ELF-1 (cell line): ENCODE measurements at places on chromosomes 11 and 22.
A peak's percentile ranks its signal among the peaks of the same experiment; 100 is the strongest.

DNA sequence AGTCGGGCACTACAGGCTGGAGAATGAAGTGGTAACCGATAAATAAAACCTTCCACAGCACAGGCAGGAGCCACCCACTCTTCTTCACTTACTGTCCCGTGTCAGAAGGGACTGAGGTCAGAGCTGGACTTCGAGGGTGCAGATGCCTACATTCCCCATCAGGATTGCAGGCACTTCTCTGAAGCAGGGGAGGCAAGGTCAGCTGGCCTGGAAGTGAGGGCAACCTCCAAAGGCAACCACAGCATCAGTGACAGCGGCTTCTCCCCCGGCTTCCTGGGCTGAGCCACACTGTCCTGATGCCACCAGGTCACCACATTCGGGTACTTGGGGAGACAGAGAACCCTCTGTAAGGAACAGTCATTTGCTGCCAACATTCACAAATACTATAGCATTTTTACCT lies 22.7 kb downstream of the TCIRG1 start:
- no peak for DNase-seq

DNA sequence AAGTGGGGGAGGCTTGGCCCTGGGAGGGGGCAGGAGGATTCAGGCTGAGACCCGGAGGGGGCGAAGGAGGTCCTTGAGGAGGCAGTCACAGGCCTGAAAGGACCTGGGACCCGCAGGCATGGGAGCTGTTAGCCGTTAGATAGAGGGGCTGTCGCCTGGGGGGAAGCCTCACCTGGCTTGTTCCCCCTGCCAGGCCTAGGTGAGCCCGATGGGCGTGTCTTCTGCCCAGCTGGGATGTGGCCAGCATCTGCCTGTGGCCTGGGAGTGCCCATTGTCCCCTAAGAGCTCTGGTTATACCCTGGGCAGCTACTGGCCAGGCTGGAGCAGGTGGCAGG lies 1.8 kb upstream of the DUSP8 start:
- no peak for DNase-seq

DNA sequence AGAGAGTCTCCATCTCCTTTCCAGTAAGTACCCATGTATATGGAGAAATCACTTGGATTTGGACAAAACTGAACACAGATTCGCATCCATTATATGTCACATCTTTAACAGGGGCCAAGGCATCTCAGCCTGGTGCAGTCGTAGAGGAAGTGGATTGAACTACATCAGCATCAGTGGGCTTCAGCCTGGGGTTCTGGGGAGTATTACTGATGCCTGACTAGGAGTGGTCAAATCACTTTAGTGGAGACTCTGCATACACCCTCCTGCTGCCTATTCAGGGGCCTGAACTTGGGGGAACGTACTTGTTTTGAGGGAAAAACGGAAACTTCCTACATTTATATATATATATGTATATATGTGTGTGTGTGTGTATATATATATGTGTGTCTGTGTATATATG lies 72.8 kb downstream of the GAB4 start:
- no peak for DNase-seq

GRCh38 chr11:2535673-2536439 lies 91.0 kb downstream of the KCNQ1 start:
- no peak for DNase-seq

- no peak for DNase-seq
These were observed 825.0 kb upstream of the CHORDC1 start for GRCh38 chr11:91047882-91048281.

DNA sequence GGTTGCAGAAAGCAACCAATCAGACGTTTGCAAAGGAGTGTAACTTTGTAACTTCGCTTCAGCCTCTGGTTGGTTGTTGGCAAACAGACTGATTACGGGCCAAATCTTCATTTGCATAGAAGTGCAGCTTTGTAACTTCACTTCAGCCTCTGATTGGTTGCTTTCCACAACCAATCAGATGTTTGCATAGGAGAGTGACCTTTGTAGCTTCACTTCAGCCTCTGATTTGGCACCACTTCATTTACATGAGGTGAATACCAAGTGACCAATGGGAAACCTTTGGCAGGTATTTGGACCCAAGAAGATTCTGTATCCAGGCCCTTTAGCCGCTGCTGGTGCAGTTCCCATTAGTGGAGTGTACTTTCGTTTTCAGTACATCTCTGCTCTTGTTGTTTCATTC lies 16.0 kb downstream of the USP47 start:
- DNase-seq, result no peak

- DNase-seq, result no peak
These were observed 155.7 kb downstream of the RRAS2 start for GRCh38 chr11:14203321-14203720.

DNA sequence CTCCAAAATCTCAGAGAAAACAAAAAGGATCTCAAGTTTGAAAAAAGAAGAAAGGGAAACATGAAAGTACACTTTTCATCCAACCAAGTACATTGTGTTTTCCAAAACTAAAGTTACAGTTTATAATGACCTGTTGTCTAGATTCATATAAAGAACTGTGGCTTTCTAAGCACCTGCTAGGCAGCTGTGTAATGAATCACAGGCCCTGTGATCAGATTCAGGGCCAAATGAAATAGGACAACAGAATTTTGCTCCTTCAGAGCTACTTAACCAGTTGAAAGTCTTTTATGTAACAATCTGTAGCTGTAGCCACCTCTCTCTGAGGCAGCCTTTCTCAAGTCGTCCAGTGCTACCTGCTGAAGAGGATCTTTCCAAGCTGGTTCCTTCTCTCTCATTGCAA lies 960.0 kb upstream of the RAG2 start:
- DNase-seq, result no peak

DNA sequence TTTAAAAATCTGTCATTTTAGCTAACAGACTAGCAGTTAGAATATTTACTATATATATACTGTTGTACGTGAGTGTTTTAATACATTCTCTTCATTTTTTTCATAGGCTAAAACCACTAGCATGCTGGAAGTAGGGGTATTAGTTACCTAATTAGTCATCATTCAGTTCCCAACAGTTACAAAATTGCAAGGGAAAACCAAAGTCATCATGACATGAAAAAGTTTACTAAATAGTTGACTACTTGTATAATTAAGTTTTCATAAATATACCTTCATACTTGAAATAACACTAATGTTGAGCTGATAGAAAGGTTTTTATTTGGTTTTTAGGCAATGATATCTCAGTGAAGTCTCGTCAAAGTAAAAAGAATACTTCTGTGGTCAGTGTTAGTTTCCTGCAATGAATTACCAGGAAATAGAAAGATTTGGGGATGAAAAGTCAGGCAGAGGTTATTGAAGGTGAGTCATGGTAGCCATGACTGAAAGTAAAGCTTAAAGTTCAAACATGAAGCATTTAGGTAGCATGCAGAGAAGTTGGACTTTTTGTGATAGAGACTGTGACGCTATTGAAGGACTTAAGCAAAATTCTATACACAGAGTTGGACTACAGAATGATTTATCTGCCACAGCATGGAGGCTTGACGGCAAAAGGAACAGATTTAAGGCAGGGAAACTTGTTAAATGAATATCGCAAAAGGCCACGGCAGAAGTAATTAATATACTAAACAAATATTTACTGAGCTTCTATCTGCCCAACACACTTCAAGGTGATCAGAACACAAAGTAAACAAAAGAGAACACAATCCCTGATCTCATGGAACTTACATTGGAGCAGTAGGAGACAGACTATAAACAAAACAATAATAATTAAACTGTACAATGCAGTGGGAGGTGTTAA lies 828.1 kb upstream of the FAT3 start:
- DNase-seq, result no peak

GRCh38 chr11:70397336-70397982 lies 870 bp upstream of the CTTN start:
- peak; percentile 68 for DNase-seq

DNA sequence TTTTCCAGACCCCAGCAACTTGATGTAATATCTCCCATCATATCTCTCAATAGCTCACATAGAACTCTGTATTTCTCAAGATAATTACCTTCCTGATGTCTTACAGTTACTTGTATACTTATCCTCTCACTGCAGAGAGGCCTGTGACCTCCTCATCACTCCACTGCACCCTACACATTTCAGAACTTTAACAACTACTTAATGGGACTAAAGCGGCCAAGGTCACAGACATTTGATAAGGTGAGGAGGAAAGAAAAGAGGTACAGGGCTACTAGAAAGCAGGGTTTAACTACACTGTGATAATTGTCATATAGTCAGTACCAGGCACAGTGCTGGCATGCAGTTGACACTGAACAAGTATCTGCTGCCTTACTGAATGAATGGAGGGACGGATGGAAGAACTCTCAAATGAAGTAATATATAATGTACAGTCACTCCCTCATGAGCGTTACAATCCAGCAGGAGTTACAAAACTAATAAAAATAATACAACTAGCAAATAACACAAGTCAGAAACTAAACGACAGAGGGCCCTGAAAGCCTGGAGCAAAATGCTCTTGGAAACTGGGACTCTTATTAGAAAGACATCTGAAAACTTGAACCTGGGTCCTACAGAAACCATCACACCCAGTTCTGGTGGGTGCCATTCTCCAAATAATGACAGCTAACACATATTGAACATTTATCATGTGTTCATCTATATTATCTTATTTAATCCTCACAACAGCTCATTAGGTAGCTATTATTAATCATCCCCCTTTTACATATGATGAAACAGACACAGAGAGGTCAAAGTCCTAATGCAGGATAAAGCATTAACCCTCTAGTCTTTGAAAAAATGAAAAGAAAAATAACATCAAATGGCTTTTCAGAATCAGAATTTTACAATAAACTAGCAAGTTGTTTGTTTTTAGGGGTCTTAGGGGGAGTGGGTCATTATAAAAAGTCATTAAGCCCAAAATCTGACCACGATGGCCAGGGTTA lies 14.3 kb downstream of the PI4KA start:
- DNase-seq, result no peak

GRCh38 chr11:60953781-60954180 lies 1.8 kb upstream of the SLC15A3 start:
- DNase-seq, result no peak

GRCh38 chr11:64314805-64315561 lies 2.4 kb downstream of the TRMT112 start:
- DNase-seq, result no peak

DNA sequence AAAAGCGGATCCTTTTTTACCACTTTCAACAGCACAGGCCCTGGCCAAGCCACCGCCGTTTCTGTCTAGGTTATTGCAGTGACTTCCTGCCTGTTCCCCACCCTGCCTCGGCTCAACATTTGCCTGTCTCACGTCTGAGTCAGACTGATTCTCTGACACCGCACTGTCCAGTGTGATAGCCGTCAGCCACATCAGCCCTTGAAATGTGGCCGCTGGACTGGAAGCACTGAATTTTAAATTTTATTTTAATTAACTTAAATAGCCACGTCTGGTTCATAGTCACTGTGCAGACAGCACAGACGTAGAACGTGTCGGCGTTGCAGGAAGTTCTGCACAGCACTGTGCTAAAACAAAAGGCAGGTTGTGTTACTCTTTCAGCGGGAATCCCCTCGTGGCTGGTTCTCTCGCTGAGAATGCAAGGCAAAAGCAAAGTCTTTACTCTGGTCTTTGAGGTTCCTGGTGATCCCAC lies 56.3 kb upstream of the ADSL start:
- no peak for DNase-seq

DNA sequence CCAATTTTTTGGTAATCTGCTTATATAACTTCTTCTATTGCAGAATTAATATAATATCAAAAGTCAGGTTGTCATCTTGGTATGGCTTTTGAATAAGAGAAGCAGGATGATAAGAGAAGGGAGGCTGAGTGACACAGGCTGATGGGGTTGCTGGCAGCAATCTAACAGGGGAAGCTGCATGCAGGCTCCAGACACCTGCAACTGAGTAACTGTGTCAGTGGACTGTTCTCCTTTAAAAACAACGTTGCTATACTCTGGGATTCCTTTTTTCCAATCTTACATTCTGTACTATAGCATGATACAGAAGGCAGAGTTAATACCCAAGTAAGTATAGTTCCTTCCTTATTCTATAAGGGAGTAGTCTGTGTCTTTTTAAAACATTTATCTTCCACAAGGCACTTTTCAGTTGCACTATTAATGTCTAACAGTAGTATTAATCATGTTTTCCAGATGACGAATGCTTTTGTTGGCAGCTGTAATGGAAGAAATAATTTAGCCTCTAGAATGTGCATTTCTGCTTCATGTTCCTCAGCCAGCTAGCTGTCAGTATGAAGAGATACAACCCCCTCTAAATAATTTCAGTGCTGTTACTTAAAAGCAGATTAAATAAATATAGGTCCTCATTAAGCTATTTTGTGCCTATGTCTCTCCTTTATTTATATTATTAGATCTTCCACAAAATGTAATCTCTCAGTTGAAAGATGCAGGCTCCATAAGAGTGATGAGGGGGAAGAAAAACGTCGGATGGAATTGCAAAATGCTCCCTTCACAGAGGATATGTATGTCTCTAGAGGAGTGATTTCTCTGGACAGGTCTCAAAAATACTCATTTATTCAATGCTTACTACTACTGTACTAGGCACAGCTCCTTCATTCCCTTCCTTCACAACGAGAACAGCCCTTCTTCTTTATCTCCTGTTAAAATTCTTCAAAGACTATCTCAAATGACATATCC lies 50.8 kb downstream of the ATG16L2 start:
- no peak for DNase-seq

DNA sequence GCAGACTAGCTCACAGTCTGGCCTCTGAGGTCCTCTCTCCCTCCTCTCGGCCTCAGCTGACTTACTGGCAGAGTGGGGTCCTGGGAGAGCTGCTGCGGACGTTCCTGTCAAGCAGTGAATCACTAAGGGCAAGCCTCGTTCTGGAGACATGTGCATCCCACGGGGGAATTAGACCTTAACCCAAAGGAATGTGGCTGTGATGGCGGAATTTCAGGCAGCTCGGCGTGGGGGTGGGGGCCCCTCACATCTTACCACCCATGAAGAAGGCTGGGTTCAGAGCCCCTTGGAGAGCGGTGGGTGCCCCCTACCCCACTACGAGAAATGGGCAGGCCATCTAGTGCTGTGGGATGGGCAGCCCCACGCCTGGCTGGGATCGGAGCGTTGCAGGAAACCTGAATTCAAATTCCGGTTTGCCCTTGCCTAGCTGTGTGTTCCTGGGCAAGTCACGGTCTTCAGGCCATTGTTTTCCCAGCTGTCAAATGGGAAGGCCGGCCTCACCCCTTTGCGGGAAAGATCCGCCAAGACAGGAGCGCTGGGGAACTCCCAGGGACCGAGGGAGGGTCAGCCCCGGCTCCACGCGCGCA lies 554 bp downstream of the LRRC32 start:
- DNase-seq, result peak; percentile 49

- DNase-seq, result no peak
These were observed 21.9 kb downstream of the RELT start for GRCh38 chr11:73398132-73398526.
